Nephron progenitor cell (in vitro differentiated cells): ENCODE measurements at places on chromosomes 4 and X.

- H3K27me3 ChIP-seq: peaks cover 6% of the 10 kb centered on the region
- H3K4me1 ChIP-seq: peaks cover 28% of the 10 kb centered on the region
- H3K36me3 ChIP-seq: peaks cover 8% of the 10 kb centered on the region
- H3K27ac ChIP-seq: no peak overlapping the region
Measured at GRCh38 chr4:41256131-41256739, 493 bp upstream of the UCHL1 start.

DNA sequence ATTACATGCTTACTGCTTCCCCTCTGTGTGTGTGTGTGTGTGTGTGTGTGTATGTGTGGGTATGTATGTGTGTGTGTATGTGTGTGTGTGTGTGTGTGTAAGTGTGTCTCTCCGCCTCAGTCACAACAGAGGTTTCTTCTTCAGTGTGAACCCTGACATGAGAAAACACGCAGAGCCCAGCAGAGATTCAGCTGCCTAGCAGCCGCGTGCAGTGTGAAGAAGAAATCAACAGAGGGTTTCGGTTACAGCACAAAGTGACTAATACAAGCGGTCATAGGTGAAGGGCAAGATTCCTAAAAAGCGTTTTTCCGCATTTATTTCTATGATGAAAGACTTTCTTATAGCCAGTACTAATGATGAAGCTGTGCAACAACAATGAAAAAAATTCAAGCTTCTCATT is 55.3 kb upstream of the ZFP42 start:
- H3K4me1 ChIP-seq: peaks cover 6% of the 10 kb centered on the region
- no peak for DNase-seq
- no peak overlapping the region for H3K4me3 ChIP-seq
- peaks cover 3% of the 10 kb centered on the region for H3K27me3 ChIP-seq

GRCh38 chr4:123386609-123387008 is 10.0 kb upstream of the SPRY1 start:
- no peak overlapping the region for H3K27ac ChIP-seq
- no peaks in the 10 kb centered on the region for H3K27me3 ChIP-seq
- peaks cover 27% of the 10 kb centered on the region for H3K4me1 ChIP-seq
- DNase-seq: no peak
- H3K36me3 ChIP-seq: no peaks in the 10 kb centered on the region

DNA sequence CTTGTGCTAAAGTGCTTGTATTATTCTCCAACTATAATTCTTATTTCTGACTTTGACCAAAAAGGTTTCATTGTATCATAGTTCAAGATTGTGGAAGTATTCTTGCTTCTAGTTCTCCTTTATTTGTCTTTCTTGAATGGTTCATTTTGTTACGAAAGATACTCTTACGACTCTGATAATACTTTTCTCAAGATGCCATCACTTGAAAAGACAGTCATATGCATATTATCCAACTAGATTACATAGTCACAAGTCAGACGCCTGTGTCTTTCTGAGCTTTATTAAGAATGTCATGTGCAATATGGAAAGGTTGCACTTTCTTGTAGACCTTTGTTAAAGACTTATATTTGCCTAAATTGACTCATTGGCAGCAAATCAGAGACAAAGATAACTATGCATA is 71.4 kb upstream of the HPGD start:
- no peaks in the 10 kb centered on the region for H3K36me3 ChIP-seq
- DNase-seq: no peak
- no peak overlapping the region for H3K4me3 ChIP-seq
- no peaks in the 10 kb centered on the region for H3K27me3 ChIP-seq
- H3K4me1 ChIP-seq: no peaks in the 10 kb centered on the region

DNA sequence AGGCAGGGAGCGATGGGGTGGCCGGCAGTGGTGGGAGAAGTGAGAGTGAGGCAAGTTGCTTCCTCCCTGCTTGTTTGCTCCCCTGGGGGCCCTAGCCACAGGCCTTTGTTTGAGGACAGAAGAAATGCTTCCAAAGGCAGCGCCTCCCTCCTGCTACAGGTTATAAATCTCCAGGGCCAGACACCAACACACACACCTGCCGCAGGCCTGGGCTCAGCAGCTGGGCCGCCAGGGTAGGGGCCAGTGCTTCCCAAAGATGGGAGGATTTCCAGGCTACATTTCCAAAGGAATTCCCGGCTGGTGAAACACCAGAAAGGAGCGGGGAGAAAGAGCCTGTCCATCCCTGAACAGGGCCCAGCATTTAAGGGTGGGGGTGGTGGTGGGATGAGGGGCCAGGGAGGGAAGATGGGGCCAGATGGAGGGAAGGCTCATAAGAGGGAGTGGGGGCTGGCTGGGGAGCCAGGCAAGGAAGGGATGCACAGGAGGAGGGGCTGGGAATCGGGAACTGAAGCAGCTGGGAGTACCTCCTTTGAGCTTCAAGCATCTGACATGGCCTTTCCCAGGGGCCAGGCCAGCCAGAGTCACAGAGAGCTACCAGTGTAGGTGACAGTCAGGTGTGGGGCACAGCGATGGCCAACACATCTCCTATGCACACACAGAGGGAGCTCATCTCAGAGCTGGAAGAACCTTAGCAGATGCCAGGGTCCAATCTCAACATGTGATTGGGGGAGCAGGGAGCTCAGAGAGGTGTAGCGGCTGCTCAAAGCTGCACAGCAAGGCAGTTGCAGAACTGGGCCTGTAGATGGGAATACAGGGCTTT is 143.9 kb downstream of the PJA1 start:
- H3K4me1 ChIP-seq: peaks cover 20% of the 10 kb centered on the region
- DNase-seq: peak; percentile 20
- no peak overlapping the region for H3K4me3 ChIP-seq
- no peaks in the 10 kb centered on the region for H3K36me3 ChIP-seq

- no peak for DNase-seq
- H3K27me3 ChIP-seq: no peaks in the 10 kb centered on the region
- no peaks in the 10 kb centered on the region for H3K4me1 ChIP-seq
- H3K36me3 ChIP-seq: no peaks in the 10 kb centered on the region
Measured at GRCh38 chr4:54146139-54146538, 46.2 kb downstream of the GSX2 start.

GRCh38 chr4:171956678-171957077 is 143.5 kb downstream of the GALNTL6 start:
- DNase-seq: no peak
- no peaks in the 10 kb centered on the region for H3K4me1 ChIP-seq
- H3K27ac ChIP-seq: no peak overlapping the region
- H3K4me3 ChIP-seq: no peak overlapping the region
- H3K36me3 ChIP-seq: no peaks in the 10 kb centered on the region
- H3K27me3 ChIP-seq: peaks cover 4% of the 10 kb centered on the region

DNA sequence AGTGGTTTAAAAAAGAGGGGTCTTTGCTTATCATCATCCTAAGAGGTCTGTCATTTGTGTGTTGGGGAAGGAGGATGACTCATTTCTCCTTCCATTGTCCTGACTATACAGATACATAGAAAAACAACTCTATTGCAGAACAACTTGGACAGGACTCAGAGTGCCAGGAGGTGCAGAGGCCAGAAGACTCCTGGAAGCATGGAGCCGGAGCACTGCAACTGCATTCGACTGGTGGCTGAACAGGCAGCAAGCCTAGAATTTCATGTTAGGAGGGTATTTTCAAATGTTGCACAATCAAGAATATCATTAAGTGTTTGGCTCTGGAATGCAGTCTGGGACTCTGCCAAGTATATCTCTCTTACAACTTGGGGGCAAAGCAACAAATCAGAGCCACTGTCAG is 35.0 kb upstream of the MAML3 start:
- no peak for DNase-seq
- H3K4me3 ChIP-seq: no peak overlapping the region
- no peak overlapping the region for H3K27ac ChIP-seq
- H3K4me1 ChIP-seq: no peaks in the 10 kb centered on the region
- H3K27me3 ChIP-seq: no peaks in the 10 kb centered on the region

DNA sequence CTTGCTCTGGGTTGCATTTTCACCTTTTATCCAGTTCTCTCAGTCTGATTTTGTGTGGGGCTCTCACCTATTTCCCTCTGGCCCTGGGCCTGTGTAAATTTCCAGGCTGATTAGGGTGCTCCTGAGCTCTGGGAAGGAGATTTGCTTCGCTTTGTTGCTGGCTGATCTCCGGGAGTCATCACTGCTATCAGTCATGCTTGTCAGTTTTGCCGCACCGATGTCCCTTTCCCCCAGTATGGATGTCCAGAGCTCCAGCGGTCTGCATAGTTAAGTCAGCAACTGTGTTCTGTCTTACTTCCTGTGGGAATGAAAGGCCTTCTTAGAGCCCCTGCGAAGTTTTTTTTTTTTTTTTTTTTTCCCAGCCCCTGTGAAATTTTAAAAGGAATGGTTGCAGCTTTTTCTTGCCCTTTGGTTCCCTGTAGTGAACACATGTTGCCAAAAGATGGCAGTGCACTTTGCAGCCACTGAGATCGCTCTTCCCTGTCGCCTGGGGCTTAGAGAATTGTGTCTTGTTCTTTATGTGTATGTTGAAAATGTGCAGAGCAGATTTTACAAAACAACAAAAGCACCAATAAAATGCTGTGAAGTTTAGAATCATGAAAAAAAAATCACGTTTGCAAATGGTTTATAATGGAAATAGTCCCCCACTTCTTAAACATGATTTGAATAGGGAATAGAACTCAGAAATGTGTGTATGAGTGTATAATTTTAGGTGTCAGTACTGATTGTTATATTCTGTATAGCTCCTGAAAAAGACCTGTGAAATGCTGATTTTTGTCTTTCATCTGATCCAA is 109.1 kb upstream of the SLC4A4 start:
- peaks cover 5% of the 10 kb centered on the region for H3K27me3 ChIP-seq
- no peak overlapping the region for H3K27ac ChIP-seq
- peak; percentile 24 for DNase-seq
- peaks cover 22% of the 10 kb centered on the region for H3K4me1 ChIP-seq
- no peaks in the 10 kb centered on the region for H3K36me3 ChIP-seq
- H3K4me3 ChIP-seq: peak overlapping the region; percentile 24

DNA sequence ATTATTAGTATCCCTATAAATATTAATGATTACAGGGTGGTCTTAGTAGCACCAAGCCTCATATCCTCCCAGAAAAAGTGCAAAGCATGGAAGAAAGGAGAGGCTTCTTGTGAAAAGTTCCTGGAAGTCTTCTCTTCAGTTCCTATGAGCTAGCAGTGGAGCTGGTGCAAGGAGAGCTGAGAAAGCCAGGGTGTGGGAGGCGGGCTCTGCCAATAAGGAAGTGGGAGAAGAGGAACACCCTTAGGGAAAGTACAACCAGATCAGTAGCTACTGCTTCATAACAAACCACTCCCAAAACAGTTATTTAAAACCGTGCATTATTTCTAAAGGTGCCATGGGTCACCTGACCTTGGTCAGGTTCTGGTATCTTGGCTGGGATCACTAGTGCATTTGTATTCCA is 72.4 kb downstream of the MAP9 start:
- H3K4me3 ChIP-seq: no peak overlapping the region
- no peaks in the 10 kb centered on the region for H3K36me3 ChIP-seq
- H3K27me3 ChIP-seq: no peaks in the 10 kb centered on the region
- no peaks in the 10 kb centered on the region for H3K4me1 ChIP-seq
- H3K27ac ChIP-seq: no peak overlapping the region
